ENCODE measurements at places on chromosomes 7 and 10. TPM values are rescaled to one million over a fixed set of nuclear protein-coding genes. Genes with fewer than 3 reads are reported as not detected.

C10orf53 gene
- total RNA-seq = not detected

NME8 gene
- total RNA-seq = not detected

CDK13 gene
- 56.7 TPM for total RNA-seq

TFAM gene
- total RNA-seq = 45.1 TPM

SLC26A5 gene
- not detected for total RNA-seq

OR2A2 gene
- not detected for total RNA-seq

MTURN gene
- 4.8 TPM for total RNA-seq

SLC39A12 gene
- not detected for total RNA-seq

IFIT1B gene
- not detected for total RNA-seq

OPTN gene
- 79.9 TPM for total RNA-seq

MRLN gene
- not detected for total RNA-seq

TMEM273 gene
- total RNA-seq = 3.7 TPM

RSPH10B2 gene
- not detected for total RNA-seq

MSS51 gene
- total RNA-seq = 3.5 TPM

ZNF438 gene
- 11.2 TPM for total RNA-seq

SPDYE16 gene
- total RNA-seq = 0.22 TPM

FXYD4 gene
- total RNA-seq = not detected

NUTM2E gene
- total RNA-seq = not detected

DYNC1I1 gene
- 3.3 TPM for total RNA-seq

DRGX gene
- total RNA-seq = not detected

SLC29A4 gene
- 5.2 TPM for total RNA-seq

COBL gene
- 0.11 TPM for total RNA-seq

CALD1 gene
- total RNA-seq = 313 TPM

CALY gene
- total RNA-seq = not detected

AKR1D1 gene
- total RNA-seq = not detected

HABP2 gene
- total RNA-seq = not detected

CDHR3 gene
- total RNA-seq = 3.9 TPM

CACNB2 gene
- not detected for total RNA-seq

SPDYE9 gene
- total RNA-seq = not detected

ARMC3 gene
- total RNA-seq = not detected

SH2D4B gene
- total RNA-seq = not detected

HOXA10 gene
- total RNA-seq = 27.6 TPM

HOXA1 gene
- total RNA-seq = 1.5 TPM

FAM180A gene
- total RNA-seq = not detected

C10orf90 gene
- total RNA-seq = not detected

OR2A14 gene
- total RNA-seq = not detected

KAZALD1 gene
- 2.9 TPM for total RNA-seq

CYP3A7 gene
- not detected for total RNA-seq

C10orf67 gene
- total RNA-seq = not detected

KDM7A gene
- total RNA-seq = 7.3 TPM

AVPI1 gene
- 3.0 TPM for total RNA-seq

ATG9B gene
- not detected for total RNA-seq

CRPPA gene
- total RNA-seq = 2.9 TPM

CALHM1 gene
- not detected for total RNA-seq

JMJD1C gene
- 93.3 TPM for total RNA-seq

FGFBP3 gene
- total RNA-seq = 0.38 TPM

CREM gene
- 35.5 TPM for total RNA-seq
